ENCODE measurements at places on chromosomes 11 and 22. TPM values are rescaled to one million over a fixed set of nuclear protein-coding genes. Genes with fewer than 3 reads are reported as not detected.
A peak's percentile ranks its signal among the peaks of the same experiment; 100 is the strongest.

DNA sequence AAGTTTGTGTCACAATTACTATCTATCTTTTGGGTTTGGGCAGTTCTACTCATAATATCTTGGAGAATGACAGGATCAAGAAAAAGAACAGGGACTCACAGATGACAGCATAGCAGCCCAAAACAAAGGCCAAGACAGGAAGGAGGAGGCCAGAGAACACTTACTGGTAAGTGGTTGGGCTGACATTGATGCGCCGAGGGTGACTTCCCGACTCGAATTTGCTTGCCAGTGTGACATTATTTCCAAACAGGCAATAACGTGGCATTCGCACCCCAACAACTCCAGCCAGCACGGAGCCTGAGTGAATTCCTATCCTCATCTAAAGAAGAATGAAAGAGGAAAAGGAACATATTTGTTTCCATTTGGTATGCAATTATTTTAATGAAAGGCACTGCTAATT, 309.9 kb downstream of the GUCY1A2 start:
- H3K27me3 ChIP-seq: no peaks in the 10 kb centered on the region
- H3K36me3 ChIP-seq: no peaks in the 10 kb centered on the region
- DNase-seq: no peak
- H3K4me3 ChIP-seq: no peak overlapping the region
- no peaks in the 10 kb centered on the region for H3K4me1 ChIP-seq

DNA sequence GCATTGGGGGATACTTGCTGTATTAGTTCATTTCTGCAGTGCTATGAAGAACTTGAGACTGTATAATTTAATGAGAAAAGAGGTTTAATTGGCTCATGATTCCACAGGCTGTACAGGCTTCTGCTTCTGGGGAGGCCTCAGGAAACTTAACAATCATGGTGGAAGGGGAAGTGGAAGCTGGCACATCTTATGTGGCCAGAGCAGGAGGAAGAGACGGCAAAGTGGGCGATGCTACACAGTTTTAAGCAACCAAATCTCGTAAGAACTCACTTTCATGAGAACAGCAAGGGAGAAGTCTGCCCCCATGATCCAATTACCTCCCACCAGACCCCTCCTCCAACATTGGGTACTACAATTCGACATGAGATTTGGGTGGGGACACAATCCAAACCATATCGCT, 55.1 kb downstream of the TMPRSS5 start:
- H3K27ac ChIP-seq: no peak overlapping the region
- H3K4me3 ChIP-seq: no peak overlapping the region
- no peaks in the 10 kb centered on the region for H3K27me3 ChIP-seq
- no peaks in the 10 kb centered on the region for H3K4me1 ChIP-seq

- no peaks in the 10 kb centered on the region for H3K36me3 ChIP-seq
- H3K4me1 ChIP-seq: no peaks in the 10 kb centered on the region
- H3K27me3 ChIP-seq: peaks cover 13% of the 10 kb centered on the region
- no peak overlapping the region for H3K4me3 ChIP-seq
- no peak for DNase-seq
Observed at GRCh38 chr22:38948181-38948940, 9.0 kb upstream of the APOBEC3A start.

DNA sequence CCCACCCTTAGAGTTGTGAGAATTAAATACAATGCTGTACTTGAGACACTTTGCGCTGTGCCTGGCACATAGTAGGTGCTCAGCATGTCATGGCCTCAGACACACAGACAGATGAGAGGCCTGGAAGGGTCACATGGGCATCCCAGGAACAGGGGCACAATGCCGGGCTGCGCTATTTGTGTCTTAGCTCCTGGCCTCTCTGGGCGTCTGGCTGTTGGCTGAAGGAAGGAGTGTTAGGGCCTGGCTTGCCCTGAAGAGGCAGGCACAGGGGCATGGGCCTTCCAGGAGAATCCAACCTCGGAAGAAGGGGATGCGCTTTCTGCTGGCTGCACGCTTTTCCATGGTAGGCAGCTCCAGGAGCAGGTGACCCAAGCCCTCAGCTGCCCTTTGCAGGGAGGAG, 41.4 kb downstream of the ST14 start:
- H3K27me3 ChIP-seq: no peaks in the 10 kb centered on the region
- no peak overlapping the region for H3K27ac ChIP-seq
- H3K36me3 ChIP-seq: no peaks in the 10 kb centered on the region
- DNase-seq: no peak

- no peaks in the 10 kb centered on the region for H3K27me3 ChIP-seq
- DNase-seq: no peak
- no peaks in the 10 kb centered on the region for H3K4me1 ChIP-seq
- no peaks in the 10 kb centered on the region for H3K36me3 ChIP-seq
Observed at GRCh38 chr11:130402570-130402969, 25.8 kb downstream of the ADAMTS8 start.

DNA sequence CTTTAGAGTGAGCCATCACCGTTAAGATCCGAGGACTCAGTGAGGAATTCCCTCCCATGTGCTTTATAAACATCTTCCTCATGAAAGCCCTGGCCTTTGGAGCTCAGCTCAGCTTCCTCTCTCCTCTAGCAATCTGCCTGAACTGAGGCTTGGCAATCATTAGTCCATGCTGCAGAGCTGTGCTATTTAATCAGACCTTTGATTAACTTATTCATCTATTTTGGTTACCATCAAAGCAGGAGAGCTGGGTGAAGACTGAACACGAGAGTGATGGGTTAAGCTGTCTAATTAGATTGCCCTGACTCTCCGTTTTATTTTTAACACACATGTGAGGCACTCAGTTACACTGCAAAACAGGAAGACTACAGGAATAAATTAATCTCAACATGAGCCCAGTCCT, 351.3 kb downstream of the LARGE1 start:
- no peak overlapping the region for H3K4me3 ChIP-seq
- no peak overlapping the region for H3K27ac ChIP-seq
- no peak for DNase-seq
- no peaks in the 10 kb centered on the region for H3K36me3 ChIP-seq
- H3K27me3 ChIP-seq: no peaks in the 10 kb centered on the region

- H3K4me1 ChIP-seq: peaks cover 22% of the 10 kb centered on the region
- H3K27me3 ChIP-seq: no peaks in the 10 kb centered on the region
- no peaks in the 10 kb centered on the region for H3K36me3 ChIP-seq
- H3K4me3 ChIP-seq: peak overlapping the region; percentile 30
- H3K27ac ChIP-seq: peak overlapping the region; percentile 70
Observed at GRCh38 chr22:39117585-39118191, 20.6 kb downstream of the APOBEC3H start.

DNA sequence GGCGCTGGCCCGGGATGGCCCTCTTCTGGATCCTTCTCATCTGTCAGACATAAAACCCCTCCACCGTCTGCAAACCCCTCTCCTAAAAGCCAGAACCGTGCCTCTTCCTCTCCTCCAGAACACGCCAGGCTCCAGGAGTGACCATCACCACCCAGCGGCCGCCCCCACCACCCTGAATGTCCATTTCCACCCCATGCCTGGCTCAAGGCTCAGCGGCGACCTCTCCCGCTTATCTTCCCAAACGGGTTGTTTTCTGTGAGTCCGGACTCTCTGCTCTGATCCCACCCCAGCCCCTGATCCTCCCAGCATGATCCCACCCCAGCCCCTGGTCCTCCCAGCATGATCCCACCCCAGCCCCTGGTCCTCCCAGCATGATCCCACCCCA, 37.6 kb downstream of the CELSR1 start:
- no peak overlapping the region for H3K4me3 ChIP-seq
- peaks cover 11% of the 10 kb centered on the region for H3K4me1 ChIP-seq
- H3K36me3 ChIP-seq: no peaks in the 10 kb centered on the region
- DNase-seq: no peak
- H3K27me3 ChIP-seq: peaks cover 3% of the 10 kb centered on the region
- no peak overlapping the region for H3K27ac ChIP-seq

DNA sequence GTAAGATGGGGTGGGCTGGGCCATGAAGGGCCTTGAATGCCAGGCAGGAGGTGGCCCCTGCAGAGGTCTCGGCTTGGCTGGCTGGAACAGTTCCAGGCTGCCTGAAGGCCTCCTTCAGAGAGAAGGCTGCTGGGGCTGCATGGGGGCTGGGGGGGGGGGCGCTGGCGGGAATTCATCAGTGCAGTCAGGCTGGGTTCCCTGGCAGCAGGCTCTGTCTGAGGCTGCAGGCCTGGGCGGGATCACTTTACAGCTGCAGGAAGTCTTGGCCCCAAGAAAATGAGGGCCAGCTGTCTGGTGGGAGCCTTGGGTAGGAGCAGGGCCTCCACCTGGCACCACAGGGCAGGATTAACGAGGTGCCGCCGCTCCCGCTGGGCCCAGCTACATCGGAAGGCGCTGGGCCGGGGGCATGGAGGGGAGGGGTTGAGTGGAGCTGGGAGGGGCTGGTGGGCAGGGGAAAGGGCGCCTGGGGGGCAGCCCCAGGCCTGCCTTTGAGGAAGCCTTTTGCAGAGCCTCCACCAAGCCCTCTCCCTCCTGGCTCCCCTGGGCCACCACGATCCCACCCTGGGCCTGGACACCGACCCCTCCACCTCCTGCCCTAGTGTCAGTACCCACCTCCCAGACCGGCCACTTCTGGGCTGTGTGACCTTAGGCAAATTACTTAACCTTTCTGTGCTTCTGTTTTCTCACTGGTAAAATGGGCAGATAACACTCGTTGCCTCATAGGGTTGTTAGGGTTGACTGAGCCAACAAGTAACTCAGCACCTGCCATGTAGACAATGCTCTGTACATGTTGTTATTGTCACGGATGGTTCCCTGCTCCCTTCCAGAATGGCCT, 31.0 kb upstream of the HMOX1 start:
- peaks cover 16% of the 10 kb centered on the region for H3K4me1 ChIP-seq
- H3K36me3 ChIP-seq: no peaks in the 10 kb centered on the region
- H3K27ac ChIP-seq: no peak overlapping the region
- no peak overlapping the region for H3K4me3 ChIP-seq

- DNase-seq: no peak
- no peak overlapping the region for H3K4me3 ChIP-seq
- no peaks in the 10 kb centered on the region for H3K4me1 ChIP-seq
- no peaks in the 10 kb centered on the region for H3K27me3 ChIP-seq
- H3K36me3 ChIP-seq: no peaks in the 10 kb centered on the region
Observed at GRCh38 chr11:69384251-69385143, 90.5 kb downstream of the MYEOV start.

- no peak for DNase-seq
- H3K4me1 ChIP-seq: no peaks in the 10 kb centered on the region
- no peaks in the 10 kb centered on the region for H3K27me3 ChIP-seq
- H3K27ac ChIP-seq: no peak overlapping the region
- H3K36me3 ChIP-seq: no peaks in the 10 kb centered on the region
- H3K4me3 ChIP-seq: no peak overlapping the region
Observed at GRCh38 chr11:66768818-66769217, 39.8 kb upstream of the SPTBN2 start.

DNA sequence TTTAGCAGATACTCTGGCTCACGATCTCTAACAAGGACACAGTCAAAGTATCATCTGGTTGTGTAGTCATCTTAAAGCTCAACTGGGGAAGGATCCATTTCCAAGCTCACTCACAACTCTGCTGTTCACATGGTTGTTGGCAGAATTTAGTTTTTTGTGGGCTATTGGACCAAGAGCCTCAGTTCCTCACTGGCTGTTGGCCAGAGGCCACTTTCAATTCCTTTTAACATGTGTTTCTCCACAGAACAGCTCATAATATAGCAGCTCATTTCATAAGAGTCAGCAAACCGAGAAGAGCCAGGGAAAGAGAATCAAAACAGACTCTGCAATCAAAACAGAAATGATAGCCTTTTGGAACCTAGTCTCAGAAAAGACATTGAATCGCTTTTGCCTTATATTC, 22.6 kb downstream of the IZUMO1R start:
- no peaks in the 10 kb centered on the region for H3K27me3 ChIP-seq
- H3K4me1 ChIP-seq: no peaks in the 10 kb centered on the region
- no peak overlapping the region for H3K4me3 ChIP-seq
- no peak overlapping the region for H3K27ac ChIP-seq
- no peaks in the 10 kb centered on the region for H3K36me3 ChIP-seq

GRCh38 chr22:17232406-17232805, 13.2 kb upstream of the ADA2 start:
- no peak for DNase-seq
- H3K4me1 ChIP-seq: peaks cover 9% of the 10 kb centered on the region
- H3K27ac ChIP-seq: no peak overlapping the region

DNA sequence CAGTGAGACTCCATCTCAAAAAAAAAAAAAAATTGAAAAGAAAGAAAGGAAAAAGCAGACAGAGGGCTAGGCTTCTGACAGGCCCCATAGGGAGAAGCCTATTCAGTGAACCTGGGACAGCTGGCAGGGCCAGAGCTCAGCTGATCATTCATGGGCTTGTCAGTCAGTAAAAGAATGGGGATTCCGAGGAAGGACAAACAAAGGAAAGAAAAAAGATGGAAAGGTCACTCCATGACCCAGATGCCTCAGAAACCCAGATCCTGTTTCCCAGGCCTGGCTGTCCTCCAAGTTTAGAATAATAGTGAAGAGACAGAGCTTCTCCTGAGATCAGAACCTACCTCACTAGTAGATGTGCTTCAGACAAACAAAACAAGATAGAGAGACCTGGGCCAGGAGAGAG, 34.3 kb upstream of the ASPHD2 start:
- H3K36me3 ChIP-seq: no peaks in the 10 kb centered on the region
- no peaks in the 10 kb centered on the region for H3K27me3 ChIP-seq
- no peak overlapping the region for H3K4me3 ChIP-seq
- no peak for DNase-seq
- H3K27ac ChIP-seq: no peak overlapping the region

DNA sequence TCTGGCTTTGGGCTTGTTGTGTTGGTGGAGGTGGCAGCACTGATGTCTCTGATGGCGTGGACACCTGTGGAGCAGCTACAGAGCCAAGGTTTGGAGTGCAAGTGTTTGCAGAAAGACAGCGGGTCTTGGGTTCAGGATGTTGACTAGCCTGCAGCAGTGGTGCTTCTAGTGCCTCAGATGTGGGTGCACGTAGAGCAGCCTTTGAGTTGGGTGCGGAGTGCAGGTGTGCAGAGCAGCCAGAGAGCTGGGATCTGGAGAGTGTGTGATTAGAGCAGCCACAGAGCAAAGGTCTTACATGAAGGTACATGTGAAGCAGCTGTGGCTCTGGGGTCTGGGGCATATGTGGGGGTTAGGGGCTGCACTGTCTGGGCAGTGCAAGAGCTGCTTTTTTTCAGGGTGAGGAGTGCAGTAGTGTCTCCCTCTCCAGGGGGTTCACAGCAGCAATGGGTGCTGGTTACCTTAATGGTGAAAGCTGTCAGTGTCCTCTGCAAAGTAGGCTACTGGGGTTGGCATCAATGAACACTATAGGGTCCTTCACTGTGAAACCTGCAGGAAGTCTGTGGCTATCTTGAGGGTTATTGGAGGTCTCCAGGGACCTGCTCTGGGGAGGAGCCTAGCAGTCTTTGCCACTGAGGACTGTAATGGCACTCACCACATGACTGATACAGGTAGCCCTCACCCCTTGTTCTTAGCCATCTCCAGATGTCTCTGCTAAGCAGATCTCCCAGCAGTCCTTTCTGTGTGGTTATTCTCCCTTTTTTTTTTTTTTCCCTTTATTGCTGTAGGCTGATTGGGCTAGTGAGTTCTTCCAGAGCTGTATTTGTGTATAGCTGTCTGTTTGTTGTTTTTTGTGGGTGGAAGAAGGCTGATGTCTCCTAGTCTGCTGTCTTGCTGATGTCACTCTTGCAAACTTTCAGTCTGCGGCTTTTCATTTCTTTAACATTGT, 14.3 kb downstream of the BIRC2 start:
- peaks cover 25% of the 10 kb centered on the region for H3K36me3 ChIP-seq
- H3K4me3 ChIP-seq: peak overlapping the region; percentile 13
- H3K27ac ChIP-seq: no peak overlapping the region
- H3K27me3 ChIP-seq: no peaks in the 10 kb centered on the region

- H3K27ac ChIP-seq: no peak overlapping the region
- DNase-seq: no peak
- no peaks in the 10 kb centered on the region for H3K36me3 ChIP-seq
- no peaks in the 10 kb centered on the region for H3K27me3 ChIP-seq
Observed at GRCh38 chr22:23837911-23838680, 710 bp downstream of the DERL3 start.

TYR gene
- not detected for total RNA-seq

PKNOX2 gene
- not detected for total RNA-seq

OR10A2 gene
- total RNA-seq: not detected

SAA4 gene
- total RNA-seq: not detected

SYCE3 gene
- not detected for total RNA-seq

Data from CD8-positive, alpha-beta memory T cell (primary cell).